ENCODE measurements at places on chromosomes 2 and 18.

GRCh38 chr18:41058351-41059125 is 896.5 kb upstream of the PIK3C3 start:
- ATAC-seq, result no peak

GRCh38 chr18:79487801-79488201 is 92.1 kb downstream of the NFATC1 start:
- no peak for ATAC-seq

- peak; percentile 74 for ATAC-seq
Observed at GRCh38 chr2:218272531-218273212, 2.4 kb downstream of the PNKD start.

- ATAC-seq, result peak; percentile 87
Observed at GRCh38 chr18:11733031-11733430, 44.0 kb downstream of the GNAL start.

GRCh38 chr2:188984680-188985079 is 10.5 kb downstream of the COL3A1 start:
- peak; percentile 82 for ATAC-seq

DNA sequence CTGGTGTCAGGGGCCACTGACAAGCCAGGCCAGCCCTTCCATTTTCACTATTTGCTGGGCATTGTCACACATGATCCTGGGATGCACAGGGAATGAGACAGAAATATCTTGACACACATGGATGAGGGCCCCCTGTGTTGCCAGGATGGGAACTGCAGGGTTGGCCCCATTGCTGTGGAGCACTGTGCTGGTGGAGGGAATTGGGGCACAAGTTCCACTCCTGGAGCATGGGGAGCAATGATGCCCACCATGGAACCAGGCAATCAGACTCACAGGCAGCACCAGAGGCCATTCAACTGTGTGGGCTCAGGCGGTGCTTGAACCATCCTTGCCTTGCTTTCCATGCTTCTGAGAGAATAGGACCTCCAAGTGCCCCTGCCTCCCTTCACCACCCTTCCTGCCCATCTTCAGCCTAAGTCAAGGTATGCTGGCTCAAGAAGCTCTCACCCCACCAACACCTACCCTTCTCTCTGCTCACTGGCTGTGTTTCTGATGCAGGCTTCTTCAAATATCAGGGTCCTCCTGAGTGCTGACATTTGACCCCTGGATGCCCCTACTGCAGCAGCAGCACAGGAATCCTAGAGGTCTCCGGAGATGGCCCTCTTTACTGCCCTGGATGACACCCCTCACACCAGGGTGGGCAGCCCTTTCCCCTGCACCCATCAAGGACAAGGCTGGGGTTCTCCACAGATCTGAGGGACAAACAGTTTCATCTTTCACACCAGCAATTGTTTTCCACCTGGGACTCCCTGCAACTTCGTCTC is 11.0 kb downstream of the ADRA2B start:
- ATAC-seq, result no peak

DNA sequence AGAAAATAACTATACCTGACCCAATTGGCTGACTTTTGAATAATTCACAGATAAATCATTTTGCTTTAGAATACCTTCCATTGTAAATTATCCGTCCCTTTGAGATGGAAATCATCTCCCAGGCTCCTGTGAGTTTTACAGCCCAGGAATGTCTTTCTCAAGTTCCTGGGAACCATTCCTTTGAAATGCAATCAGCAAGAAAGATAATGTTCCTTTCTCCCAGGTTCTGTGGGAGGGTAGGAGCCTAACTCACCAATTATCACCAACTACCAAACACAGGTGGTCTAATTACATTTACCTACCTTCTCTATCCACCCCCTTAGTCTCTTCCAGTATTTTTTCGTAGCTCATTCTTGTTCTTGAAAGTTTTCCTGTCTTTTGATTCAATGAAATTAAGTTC is 1016.0 kb downstream of the SOCS6 start:
- no peak for ATAC-seq

DNA sequence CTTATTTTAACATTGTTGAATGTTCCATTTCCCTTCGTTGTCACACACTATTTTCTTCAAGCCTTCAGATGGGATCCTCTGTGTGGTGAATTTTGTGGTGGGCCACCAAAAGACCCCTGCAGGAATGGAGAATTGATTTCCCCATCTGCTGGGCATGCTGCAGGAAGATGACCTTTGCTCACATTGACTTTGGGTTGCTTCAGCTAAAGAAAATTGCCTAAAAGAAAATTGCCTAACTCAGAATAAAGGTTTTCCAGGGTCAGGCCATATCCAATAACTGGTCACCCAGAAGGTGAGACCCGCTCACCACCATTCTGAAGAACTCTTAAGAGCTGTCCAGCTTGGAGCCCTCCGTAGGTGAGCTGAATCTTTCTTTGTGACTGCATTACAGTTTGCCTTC is 192.5 kb downstream of the CDH7 start:
- no peak for ATAC-seq

DNA sequence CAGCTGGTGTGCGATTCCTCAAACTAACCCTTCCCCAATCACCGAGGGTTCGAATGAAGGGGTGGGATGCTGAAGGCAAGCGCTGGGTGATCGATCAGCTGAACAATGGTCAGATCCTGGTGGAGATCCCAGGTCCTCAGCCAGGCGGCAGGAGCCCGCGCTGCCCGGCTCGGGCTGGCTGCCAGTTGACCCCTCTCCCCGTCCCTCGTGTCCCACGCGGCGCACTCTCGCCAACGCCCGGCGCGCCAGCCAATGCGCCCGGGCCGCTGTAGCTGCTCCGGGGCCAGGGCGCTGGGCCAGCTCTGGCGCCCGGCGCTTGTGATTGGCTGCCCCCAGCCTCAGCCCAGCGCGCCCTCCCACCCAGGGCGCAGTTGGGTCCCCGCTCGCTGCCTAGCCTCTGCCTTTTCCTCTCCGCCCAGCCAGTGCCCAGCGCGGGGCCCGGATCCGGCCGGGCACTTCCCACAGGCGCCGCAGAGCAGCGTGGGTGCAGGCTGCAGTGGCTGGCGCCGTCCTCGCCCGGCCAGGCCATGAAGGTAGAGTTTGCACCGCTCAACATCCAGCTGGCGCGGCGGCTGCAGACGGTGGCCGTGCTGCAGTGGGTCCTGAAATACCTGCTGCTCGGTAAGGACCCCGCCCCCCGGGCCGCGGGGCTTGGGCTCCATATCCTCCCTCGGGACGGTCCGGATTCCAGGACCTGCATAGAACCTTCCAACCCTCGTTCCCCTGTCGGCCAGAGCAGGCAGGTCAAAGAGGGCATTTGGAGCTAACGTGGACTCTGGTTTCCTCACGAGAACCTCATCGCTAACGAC is at the start of gene MOGAT1:
MOGAT1 (plus strand) TSS at position 400 of the 809 bp plus-strand sequence; CDS start at position 528, 128 bp downstream.
- ATAC-seq, result peak; percentile 66

DNA sequence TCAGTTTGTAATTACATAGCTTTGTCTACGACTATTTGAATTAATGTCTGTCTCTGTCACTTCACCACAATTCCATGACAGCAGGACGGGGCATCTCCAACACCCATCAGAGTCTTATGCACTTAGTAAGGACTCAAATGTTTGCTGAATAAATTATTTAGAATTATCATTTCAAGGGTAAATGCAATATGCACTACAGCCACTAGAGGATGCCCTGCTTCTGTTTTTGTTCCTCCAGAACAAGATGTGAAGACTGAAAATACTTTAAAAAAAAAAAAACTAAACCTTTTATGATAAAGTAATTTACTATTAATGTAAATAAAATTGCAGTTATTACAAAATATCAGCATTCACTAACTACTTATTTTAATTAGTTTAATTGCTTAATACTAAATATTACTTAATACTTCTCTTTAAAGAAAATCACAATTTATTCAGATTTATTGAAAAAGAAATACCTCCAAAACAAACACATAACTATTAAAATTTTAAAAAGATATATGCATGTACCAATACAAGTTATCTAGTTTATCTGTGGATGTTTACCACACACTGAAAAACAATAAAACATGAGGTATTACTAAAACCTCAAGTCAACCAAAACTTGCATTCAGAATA is 3.2 kb downstream of the PIGN start:
- no peak for ATAC-seq

DNA sequence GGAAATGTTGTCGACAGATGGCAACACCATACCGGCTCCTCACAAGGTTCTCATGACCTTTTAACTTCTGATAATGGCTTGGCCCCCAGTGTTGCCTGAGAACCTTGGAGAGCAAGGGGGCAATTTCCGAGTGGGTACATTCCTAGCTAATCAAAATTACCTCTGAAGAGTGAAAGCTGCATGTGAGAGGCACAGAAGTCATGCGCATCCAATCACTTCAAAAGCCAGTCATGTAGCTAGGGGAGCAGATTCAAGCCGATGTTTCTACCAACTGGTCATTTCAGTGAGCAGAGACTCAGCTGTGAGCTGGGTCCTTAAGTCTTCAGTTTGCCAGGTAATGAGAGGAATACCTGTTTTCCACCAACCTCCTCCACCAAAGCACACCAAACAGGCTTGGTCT is 111.4 kb downstream of the LIPG start:
- ATAC-seq, result no peak

DNA sequence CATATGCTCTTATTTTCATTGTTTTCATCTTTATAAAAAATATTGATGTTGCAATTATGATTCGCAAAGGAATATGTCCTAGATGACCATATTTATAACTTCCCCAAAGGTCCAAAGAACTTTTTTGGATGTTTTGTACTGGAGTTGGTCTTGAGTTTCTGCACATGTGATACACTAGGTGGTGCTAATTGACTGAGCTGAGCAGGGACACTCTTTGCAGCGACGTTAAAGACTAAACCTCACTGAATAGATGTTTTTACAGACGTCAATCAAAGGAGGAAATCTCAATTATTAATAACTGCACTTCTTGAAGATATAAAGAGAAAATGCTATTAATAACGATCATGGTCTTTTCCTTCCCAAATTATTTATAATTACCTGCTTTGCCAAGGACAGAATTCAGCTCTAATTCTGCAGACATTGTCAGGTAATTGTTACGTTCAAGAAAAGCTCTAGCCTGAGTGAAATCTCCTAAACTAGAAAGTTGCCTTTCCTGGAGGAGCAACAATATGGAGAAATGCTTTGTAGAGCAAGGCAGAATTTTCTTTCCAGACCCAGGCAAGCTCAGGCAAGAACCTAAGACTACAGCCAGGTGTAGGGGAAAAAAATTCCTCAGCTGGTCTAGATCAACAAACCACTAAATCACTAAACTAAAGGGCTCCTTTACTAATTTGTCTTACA is 119.3 kb upstream of the RBBP8 start:
- ATAC-seq, result no peak

DNA sequence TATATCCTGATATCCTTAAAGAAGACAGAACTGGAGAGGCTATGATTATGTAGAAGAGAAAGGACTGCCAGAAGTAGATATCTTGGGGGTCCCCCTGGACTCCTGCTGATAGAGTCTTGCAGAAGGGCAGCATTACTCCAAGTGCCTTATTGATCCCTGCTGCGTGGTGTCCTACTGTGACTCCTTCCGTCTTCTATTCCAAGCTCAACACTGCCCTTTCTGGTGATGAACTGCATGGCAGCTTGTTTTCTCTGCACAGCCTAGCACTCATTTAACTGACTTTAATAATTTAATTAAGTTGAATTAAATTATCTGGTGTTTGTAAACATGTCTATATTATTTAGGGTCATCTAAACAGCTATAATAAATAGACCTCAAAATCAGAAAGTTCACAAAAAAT is 194.1 kb upstream of the DSEL start:
- no peak for ATAC-seq

- ATAC-seq, result no peak
Observed at GRCh38 chr2:106104332-106105062, 89.6 kb downstream of the UXS1 start.

DNA sequence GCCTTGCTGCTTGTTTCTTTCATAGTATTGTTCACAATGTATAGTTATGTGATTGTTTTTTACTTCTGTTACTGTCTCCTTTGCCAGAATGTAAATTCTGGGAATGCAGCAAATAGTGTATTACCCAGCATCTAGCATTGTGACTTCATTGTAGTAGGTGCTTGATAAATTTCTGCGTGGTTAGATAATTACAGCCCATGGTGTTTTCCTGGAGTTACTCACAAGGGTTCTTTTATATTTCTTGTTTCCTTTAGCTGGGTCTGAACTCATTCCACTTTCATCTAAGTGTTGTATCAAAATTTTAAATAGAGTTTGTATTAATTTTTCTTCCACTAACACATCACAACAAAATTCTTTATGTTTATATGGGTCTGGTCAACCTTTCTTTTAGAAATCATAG is 132.6 kb downstream of the MAP4K4 start:
- no peak for ATAC-seq

DNA sequence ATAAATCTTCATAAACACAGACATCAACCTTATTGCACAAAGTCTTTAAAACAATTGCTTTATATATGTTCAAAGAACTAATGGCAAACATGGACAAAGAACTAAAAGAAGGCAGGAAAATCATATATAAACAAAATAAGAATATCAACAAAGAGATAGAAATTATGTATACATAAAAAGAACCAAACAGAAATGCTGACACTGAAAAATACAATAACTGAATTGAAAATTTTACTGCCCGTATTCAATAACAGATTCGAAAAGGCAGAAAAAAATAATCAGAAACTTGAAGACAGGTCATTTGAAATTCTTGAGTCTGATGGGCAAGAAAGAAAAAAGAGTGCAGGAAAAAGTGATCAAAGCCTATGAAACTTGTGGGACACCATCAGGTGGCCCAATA is 22.0 kb upstream of the TFCP2L1 start:
- ATAC-seq, result no peak

DNA sequence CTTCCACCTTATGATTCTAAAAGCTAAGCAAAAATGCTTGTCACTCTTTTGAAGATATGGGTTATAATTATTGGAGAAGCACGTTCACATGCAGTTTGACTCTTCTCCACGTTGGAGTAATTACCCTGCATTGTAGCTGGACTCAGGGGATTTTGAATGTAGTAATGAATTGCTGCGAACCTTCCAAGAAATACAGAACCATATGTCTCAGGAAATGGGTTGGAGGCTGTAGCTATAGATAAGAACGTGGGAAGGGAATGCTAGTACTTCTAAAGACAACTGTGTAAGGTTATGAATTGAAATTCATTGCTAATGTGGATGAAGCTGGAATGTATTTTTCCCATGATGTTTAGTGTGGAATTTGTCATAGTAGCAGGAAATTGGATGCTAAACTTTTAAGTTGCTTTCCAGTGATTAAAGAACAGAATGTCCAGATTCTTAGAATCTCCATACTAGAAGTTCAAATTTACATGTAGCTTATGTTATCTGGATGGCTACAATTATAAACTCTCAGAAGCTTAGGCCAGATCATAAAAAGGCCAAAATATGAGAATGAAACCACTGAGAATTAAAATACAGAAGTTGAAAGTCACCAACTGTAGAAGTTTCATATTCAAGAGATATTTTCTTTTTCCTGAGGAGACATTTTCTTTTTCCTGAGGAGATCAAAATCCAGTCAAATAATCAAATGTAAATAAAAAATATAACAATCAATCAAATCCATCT is 27.3 kb upstream of the SPOPL start:
- no peak for ATAC-seq

- ATAC-seq, result no peak
Observed at GRCh38 chr18:69261406-69261805, 139.3 kb upstream of the DOK6 start.

GRCh38 chr2:232282508-232283055 is 96.0 kb upstream of the ALPP start:
- no peak for ATAC-seq

Measured in gastroesophageal sphincter (tissue), 4 donors.